Activated CD8-positive, alpha-beta memory T cell treated with anti-CD3 and anti-CD28 coated beads for 1 hour (primary cell): ENCODE measurements at places on chromosomes 4 and X.

GRCh38 chr4:37471093-37471492 is 215.1 kb downstream of the RELL1 start:
- no peak for DNase-seq

- no peak for DNase-seq
Observed at GRCh38 chr4:36343501-36344175, 62.2 kb downstream of the DTHD1 start.

DNA sequence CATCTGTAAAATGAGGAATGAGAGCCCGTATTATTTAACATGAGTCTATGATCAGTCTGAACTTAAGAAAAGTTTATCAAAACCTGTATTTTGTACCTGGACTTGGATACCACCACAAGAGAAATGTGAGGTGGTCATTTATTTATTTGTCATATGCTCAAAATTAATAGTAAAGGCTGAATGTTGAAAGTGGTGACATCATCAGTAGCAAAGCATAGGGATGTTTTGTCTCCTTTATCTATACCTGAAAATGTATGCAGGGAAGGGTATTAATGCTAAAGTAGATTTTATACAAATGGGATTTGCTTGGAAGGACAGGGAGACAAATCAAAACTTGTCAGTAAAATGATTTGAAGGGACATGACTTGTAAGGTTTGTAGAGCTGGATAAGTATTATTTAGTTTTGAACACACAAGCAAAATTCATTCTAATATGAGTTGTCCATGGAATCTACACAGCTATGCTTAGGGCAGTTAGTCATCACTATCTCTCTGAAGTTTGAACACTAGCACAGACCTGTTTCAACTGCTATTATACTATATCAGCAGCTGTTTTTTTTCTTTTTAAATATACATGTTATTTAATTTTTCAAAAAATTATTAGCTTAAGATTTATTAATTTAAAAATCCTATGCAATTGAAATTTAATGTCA is 52.4 kb upstream of the GUCY1A1 start:
- no peak for DNase-seq

GRCh38 chr4:30725562-30725961 is 5.4 kb downstream of the PCDH7 start:
- no peak for DNase-seq

- no peak for DNase-seq
Observed at GRCh38 chr4:3311489-3312171, 18.8 kb downstream of the RGS12 start.

DNA sequence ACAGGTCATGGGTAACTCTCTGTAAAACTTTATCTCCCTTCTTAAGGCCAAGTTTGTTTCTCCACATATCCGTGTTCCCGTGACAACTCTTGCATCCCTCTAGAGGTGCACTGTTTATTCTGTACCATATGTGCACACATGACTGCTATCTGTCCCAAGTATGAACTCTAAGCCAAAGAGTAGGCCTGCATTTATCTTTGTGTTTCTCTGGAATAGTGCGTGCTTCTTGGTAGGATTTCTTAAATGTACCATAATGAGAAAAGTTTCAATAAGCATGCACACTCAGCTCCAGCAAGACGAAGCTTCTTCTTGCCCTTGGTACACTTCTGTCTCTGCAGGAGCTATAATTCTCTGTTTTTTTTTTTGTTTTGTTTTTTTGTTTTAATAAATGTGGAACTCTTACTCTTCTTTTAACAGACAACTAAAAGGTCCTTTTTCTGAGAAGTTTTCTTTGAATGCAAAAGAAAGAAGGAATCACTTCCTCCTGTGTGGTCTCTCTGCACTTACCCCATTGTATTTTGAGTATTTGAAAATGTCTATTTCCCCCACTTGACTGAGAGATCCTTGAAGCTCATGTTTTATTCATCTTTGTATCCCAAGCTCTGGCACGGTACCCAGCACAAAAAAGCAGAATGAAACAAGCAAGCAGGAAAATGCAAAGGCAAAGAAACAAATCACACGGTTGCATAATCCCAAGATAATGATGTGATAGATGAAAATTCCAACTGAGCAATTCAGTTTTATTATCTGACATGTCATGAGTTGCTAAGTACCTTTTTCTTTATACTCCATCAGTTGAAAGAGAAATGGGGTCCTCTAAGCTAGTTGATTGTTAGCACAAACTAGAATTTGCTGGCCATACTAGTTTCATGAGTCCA is 521.9 kb upstream of the BOD1L1 start:
- no peak for DNase-seq

DNA sequence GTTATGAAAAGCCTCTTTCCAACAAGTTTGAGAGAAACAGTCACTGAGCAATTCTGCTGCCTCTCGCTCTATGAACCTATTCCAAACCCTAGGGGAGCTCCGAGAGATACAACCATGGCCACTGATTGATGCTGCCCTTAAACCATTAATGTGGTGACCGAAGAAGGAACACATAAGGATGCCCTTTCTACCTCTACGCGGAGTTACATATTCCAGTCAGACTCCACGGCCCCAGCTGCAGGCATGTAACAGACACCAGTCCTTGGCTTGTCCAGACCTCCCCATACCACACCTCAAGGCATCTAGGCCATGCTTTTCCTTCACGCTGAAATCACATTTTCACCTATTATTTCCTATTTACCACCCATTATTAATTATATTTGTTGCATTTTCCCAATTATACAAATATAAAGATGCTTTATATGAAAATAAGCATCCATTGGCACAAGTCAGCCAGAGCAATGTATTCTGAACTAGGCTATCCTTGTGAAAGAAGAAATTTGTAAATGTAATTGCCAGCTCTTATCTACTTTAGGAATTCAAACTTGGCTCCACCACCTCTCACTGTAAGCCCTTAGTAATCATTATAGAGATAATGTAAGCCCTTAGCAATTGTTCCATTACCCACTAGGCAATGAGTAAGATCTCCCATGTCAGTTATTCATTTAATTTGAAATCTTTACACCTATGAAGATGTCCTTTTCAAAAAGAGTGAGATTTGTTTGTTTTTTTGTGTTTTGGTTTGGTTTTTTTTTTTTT is 338.4 kb downstream of the NR3C2 start:
- DNase-seq: no peak

GRCh38 chr4:176549161-176549865 is 229.5 kb downstream of the SPCS3 start:
- DNase-seq: no peak

DNA sequence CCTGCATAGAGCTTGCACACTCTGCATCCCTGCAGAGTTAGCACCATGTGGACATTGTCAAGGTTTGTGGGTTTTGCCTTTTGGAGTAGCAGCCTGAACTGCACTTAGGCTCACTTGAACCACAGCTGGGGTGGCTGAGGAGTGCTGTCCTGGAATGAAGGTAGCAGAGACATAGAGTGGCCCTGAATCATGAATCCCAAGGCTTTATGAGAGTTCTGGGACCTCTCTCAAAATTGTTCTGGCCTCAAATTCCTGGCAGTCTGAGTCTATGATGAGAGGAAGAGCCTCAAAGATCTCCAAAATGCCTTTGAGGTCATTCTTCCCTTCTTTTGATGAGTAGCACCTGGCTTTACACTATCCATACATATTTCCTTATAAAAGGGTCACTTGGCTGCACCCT is 37.1 kb upstream of the ADH1C start:
- DNase-seq: no peak

GRCh38 chr4:3286335-3287175 is 6.3 kb upstream of the RGS12 start:
- no peak for DNase-seq

- DNase-seq: no peak
Observed at GRCh38 chrX:10054396-10054795, 87.2 kb downstream of the CLDN34 start.

- DNase-seq: no peak
Observed at GRCh38 chrX:1516596-1517104, 20.3 kb downstream of the P2RY8 start.
